H7 (cell line): ENCODE measurements at places on chromosomes 2 and 18. TPM values are rescaled to one million over a fixed set of nuclear protein-coding genes. Genes with fewer than 3 reads are reported as not detected.

The ALLC gene
- total RNA-seq = not detected in 2 replicates

DNA sequence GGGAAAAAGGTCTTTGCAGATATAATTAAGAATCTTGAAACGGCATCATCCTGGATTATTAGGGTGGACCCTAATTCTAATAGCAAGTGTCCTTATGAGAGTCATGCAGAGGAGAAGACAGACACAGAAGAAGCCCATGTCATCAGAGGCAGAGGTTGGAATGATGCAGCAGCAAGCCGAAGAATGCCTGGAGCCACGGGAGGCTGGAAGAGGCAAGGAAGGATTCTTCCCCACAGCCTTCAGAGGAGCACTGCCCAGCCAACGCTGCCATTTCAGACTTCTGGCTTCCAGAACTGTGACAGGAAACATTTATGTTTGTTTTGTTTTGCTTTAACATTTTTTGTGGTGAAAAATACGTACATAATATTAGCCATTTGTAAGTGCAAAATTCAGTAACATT, 72.3 kb downstream of the MCFD2 start:
- no peak for DNase-seq

DNA sequence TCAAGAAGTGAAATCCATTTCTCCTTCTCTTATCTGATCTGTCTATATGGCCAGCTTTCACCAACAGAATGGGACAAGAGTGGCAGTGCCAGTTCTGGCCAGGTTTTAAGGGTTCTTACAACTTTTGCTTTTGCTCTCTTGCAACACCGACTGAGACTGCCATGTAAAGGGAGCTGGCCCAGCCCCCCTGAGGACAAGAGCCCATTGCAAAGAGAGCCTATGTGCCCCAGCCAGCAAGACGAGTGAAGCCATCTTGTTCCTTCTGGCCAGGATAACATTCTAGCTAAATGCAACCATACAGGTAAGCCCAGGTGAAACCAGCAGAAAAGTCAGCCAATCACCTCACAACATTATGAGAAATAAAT, 101.0 kb upstream of the RND3 start:
- DNase-seq = no peak

DNA sequence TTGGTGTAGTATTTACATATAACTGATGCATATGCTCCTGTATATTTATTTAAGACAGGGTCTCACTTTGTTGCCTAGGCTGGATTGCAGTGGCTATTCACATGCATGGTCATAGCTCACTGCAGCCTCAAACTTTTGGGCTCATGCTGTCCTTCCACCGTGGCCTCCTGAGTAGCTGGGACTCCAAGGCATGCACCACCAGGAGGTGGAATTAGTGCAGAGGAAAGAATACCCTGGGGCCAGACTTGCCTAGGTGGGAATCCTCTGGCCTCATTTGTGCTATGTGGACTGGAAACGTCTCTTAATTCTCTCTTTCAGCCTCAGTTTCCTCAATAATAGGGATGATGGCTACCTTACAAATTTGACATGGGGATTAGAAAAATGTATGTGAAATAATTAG, 2.3 kb downstream of the CEP192 start:
- no peak for DNase-seq

The ARHGAP15 gene
- total RNA-seq = not detected in 2 replicates

- no peak for DNase-seq
These were observed 6.3 kb downstream of the MEX3C start for GRCh38 chr18:51191128-51191717.

DNA sequence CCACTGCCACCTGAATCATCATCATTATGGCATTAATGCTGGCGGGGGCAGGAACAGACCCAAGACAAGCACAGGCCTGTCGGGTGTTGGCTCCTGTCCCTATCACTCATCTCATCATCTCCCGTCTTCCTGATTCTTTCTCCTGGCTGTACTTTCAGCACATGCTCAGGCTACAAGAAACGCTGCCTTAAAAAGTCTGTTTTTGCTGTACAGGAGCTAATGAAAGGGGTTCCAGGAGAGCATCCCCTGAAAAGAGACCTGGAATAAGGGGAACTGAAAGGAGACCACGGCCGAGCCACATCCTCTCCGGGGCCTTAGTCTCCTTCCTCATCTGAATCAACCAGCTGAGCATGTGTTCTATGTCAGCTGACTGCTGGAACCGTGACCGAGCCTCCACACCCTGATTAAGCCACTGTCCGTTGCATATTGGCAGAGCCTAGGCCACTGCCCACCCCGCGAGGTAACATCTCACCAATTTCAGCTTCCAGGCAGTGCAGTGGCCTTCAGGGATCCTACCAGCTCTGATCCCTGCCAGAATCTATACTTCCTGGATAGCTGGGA, 62.6 kb downstream of the DNMT3A start:
- peak; percentile 26 for DNase-seq

DNA sequence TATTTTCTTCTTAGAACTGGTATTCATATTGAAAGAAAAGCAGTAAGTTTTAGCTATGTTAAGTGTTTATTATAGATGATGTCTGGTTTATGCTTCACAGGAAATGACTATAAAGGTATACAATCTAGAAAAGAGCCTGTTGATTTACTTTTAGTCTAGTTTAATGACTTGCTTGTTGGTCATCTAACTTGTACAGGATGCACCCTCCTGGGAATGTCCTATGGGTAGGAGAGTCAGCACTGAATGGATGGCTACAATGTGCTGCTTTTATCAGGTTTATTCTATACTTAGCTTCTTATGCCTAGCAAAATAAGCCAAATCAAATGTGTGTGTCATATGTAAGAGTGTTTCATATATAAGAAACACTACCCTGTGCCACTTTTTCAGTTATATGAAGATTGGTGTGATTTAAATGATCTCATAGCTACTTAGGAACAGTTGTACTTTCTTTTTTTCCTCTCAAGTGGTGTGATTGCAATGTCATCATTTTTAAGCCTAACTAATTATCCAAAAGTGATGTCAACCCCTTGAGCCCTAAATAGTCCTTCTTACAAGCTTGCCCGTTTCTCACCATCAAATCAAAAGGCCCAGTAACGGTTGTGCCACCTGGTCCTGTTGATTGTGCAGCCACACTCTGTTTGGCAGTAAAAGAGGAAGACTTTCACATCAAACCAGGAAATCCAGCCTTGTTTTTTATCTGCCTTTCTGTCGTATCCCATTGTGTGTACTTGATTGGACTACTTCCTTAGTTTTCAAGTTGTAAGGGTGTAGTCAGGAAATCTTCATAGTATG, 176.0 kb downstream of the DIS3L2 start:
- no peak for DNase-seq

The SLC19A3 gene
- 1.1 and 1.7 TPM in 2 replicates for total RNA-seq

- no peak for DNase-seq
These were observed 36.8 kb upstream of the APCDD1 start for GRCh38 chr18:10417664-10418063.

- DNase-seq = peak; percentile 21
These were observed 234.9 kb downstream of the TFCP2L1 start for GRCh38 chr2:121049950-121050585.

DNA sequence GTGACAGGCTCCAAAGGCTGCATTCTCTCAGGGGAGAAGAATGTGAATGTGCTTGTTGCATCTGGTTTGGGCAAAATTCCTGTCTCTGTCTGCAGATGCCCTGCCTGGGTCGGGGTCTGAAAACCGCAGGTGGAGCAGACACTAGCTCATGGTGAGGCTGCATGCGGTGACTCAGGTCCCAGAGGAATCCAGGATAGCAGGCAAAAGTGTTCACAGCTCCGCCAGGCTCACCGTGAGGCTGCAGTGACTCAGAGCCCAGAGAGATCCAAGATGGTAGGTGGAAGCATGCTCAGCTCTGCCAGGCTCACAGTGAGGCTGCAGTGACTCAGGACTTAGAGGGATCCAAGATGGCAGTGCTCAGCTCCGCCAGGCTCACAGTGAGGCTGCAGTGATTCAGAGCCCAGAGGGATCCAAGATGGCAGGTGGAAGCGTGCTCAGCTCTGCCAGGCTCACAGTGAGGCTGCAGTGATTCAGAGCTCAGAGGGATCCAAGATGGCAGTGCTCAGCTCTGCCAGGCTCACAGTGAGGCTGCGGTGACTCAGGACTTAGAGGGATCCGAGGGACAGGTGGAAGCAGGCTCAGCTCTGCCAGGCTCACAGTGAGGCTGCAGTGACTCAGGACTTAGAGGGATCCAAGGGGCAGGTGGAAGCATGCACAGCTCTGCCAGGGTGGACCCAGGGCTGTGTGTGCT, 200.5 kb downstream of the ACKR3 start:
- no peak for DNase-seq

The PRKD3 gene
- 65.8 and 69.7 TPM in 2 replicates for total RNA-seq

The RBM43 gene
- 0.59 and 4.1 TPM in 2 replicates for total RNA-seq

DNA sequence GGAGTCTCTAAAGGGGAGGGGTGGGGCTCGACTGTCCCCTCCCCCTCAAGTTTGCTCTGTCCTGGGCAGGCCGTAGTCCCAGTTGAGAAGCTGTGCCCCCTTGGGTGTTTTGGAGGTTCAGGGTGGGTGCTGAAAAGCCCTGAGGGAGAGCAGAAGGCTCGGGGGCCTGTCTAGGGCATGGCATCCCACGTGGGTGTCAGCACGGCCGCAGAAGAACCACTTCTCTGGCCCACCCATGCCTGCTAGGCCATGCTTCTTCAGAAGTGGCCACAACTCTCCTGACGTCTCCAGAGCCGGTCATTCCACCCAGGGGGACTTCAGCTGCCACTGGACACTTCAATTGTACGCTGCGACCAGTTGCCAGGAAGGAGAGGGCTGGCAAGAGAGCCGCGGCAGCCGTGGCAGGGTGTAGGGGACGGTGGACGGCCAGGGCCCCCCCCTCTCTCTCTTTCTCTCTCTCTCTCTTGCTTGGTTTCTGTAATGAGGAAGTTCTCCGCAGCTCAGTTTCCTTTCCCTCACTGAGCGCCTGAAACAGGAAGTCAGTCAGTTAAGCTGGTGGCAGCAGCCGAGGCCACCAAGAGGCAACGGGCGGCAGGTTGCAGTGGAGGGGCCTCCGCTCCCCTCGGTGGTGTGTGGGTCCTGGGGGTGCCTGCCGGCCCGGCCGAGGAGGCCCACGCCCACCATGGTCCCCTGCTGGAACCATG, at the start of gene INPP5D:
TSS of gene INPP5D (plus strand) at position 546 of the 704 bp plus-strand sequence. CDS start at position 683, 137 bp downstream.
- no peak for DNase-seq

DNA sequence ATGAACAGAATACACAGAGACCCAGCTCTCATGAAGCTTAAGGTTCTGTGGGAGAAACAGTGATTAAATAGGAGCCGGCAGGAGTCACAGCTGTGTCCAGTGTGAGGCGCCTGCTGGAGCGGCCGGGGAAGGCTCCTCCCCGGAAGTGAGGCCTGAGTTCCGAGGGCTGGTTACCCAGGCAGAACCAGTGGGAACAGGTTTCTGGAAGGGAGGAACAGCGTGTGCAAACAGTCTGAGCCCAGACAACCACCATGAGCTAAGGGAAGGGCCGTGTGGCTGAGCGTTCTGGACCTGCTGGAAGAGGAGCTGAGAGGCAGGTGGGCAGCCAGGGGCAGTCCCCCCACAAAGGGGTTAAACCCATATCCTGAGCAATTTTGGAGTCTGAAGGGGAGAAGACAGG, 26.0 kb upstream of the NPAS2 start:
- no peak for DNase-seq

The ANKRD44 gene
- 0.76 and 3.2 TPM in 2 replicates for total RNA-seq

GRCh38 chr2:168179592-168179991, 67.8 kb downstream of the STK39 start:
- DNase-seq = no peak

- no peak for DNase-seq
These were observed 1.3 kb downstream of the ADRA2B start for GRCh38 chr2:96114903-96115581.

The SCN7A gene
- 0.07 TPM in 1 of 2 replicates, not detected in the other for total RNA-seq

The TEKT4 gene
- not detected in 2 replicates for total RNA-seq

The GPR45 gene
- 0.15 TPM in 1 of 2 replicates, not detected in the other for total RNA-seq

The CDH7 gene
- 0.11 and 0.17 TPM in 2 replicates for total RNA-seq

The ECEL1 gene
- total RNA-seq = 12.5 and 17.2 TPM in 2 replicates

The SERPINB12 gene
- not detected in 2 replicates for total RNA-seq

DNA sequence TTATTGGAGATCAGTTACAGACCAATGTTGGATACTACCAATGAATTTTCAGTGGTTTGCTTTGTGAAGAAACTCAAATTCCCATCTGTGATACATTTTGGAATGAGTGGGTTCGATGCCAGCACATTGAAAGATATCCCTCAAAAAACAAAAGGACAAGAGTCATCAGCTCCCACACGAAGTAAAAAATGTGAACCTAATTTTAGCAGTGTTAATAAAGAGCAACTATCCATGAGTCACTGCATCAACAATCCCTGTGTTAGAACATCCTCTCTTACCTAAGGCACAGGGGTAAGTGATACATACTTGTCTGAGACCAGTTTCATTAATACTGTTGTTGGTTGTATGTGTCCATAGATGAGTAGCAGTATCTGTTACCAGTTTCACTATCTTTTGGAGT, 551.8 kb upstream of the SOX11 start:
- no peak for DNase-seq

DNA sequence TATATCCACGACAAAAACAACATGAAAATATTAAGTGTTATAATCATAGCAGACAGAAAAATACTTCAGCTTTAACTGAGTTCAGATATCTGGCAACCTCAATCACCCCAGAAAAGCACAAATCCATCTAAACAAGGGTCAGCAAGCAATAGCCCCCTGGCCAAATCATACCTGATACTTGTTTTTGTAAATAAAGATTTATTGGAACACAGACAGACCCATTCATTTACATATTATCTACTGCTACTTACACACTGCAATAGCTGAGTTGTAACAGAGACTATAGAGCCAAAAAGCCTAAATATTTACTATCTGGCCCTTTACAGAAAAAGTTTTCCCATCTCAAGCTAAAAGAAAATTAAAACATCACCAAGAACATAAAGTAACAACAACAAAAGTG, 12.8 kb downstream of the FARSB start:
- DNase-seq = no peak

The PSTPIP2 gene
- 0.42 and 0.74 TPM in 2 replicates for total RNA-seq

- no peak for DNase-seq
These were observed 281.0 kb upstream of the MEIS1 start for GRCh38 chr2:66153941-66154340.

DNA sequence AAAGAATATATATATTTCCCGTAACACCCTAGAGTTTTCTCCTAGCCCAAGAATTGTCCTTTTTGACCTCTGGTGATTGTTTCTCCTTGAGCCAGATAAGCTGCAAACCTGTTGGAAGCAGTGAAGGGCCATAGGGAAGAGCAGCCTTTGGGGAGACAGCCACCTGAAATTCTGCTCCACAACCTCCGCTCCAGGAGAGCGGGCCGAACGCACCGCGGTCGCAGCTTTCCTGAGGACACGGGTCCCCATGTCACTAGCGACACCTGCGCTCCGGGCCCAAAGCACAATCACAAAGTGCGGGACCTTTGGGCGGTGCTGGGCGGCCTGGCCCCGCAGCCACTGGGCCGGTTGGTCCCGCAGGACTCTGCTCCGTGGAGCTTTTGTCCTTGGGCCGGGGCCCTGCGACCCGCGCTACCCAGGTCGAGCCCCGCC, 557 bp upstream of the DSG2 start:
- DNase-seq = no peak

The STPG4 gene
- total RNA-seq = not detected in 2 replicates

DNA sequence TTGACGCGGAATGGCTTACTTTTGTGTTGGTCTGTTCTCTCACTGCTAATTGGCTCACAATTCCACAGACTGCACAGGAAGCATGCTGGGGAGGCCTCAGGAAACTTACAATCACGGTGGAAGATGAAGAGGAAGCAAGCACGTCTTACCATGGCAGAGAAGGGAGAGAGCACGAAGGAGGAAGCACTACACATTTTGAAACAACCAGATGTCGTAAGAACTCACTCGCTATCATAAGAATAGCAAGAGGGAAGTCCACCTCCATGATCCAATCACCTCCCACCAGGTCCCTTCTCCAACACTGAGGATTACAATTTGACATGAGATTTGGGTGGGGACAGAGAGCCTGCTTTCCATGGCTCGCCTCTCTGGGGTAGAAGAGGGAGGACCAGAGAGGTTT, 106.2 kb downstream of the KCNF1 start:
- no peak for DNase-seq

The VIL1 gene
- total RNA-seq = 0.07 and 3.0 TPM in 2 replicates
